Activated CD4-positive, alpha-beta T cell treated with anti-CD3 and anti-CD28 coated beads for 1 hour (primary cell): ENCODE measurements at places on chromosomes 2 and 18.

DNA sequence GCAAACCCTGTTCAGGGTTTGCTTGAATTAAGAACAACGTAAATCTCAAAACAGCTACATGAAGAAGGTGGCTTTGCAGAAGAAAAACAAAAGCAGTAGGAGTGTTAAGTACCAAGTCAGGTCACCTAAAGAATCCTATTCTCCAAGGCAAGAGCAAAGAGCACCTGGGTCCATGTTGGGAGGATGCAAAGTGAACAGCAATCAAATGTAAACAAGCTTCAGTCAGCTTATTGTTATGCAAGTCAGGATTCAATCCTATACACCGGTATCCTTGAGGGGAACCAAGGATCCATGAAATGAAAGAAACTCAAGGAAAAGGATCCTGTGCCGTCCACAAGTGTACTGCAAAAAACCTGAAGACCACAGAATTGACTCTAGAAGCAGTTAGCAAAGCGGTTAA is 261.0 kb upstream of the DDX18 start:
- DNase-seq = no peak

DNA sequence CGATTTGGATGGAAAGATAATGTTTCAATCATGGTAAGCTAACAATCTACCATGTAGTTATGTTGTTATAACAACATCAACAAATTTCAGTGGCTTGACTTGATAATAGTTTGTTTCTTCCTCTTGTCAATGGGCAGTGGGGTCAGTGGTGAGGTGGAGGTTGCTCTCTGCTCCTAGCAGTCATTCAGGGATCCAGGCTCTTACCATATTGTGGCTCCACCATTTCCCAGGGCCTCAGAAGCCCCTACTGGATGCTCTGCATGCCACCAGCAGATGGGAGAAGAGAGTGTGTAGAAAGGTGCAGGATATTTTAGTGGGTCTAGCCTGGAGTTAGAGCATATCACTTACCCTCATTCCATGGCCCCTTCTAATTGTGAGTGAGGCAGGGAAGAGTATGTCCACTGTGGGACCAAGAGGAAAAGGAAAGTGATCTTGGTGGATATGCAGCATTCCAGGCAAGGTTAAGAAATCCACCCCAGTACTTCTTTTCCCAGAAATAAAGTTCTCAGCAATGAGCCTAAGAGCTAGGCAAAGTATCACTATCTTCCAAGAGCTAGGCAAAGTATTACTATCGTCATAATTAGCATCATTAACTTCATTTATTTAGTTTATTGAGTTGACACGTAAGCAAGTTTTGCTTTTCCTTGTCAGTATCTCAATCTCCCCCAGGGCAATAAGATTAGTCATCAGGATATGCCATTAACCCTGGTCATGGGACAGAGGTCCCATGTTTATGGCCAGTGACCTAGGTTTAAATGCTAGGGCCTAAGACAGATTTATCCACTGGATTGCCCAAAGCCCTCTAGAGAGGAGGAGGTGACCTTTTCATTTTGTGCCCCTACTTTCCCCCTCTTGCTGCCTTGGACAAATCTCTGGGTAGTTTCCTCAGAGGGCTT is 4.2 kb upstream of the IWS1 start:
- DNase-seq = no peak

DNA sequence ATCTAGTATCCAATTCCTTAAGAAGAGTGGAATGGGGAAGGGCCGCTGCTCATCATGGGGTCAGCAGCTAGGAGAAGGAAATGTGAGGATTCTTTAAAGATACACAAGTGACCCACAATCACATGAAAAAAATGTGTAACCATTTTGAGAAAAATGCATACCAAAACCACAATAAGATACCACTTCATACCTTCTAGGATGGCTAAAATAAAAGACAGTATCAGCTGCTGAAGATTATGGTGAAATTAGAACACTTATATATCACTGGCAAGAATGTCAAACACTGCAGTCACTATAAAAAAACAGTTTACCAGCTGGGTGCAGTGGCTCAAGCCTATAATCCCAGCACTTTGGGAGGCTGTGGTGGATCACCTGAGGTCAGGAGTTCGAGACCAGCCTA is 67.9 kb downstream of the C2orf74 start:
- no peak for DNase-seq

- DNase-seq = no peak
Observed at GRCh38 chr18:40148960-40149359, 1806.1 kb upstream of the PIK3C3 start.

DNA sequence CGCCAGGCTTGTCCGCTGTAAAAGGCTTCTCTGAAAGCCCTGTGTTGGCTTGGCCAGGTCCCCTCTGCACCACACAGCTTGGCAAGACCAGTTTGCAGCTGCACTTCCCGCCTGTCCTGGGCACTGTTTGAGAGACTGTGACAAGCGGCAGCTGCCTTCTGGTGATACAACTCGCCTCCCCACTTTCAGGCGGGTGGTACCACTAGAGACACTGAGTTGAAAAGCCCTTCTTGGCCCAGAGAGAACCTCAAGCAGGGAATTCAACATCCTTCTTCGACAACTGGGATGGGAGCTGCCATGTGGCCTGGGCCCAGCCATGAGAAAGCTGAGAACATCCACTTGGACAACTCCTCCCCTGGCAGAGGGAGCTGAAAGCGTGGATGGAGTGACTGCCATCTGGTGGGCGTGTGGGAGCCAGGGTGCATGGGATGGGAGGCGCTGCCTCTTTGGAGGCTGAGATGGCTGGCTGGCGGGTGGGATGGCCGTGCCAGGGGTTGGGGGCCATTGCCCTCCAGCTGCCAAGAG is 125.5 kb upstream of the REV1 start:
- DNase-seq = no peak

- no peak for DNase-seq
Observed at GRCh38 chr2:177000061-177000714, 212.4 kb upstream of the HNRNPA3 start.

- DNase-seq = no peak
Observed at GRCh38 chr2:8694737-8695136, 12.9 kb downstream of the ID2 start.

DNA sequence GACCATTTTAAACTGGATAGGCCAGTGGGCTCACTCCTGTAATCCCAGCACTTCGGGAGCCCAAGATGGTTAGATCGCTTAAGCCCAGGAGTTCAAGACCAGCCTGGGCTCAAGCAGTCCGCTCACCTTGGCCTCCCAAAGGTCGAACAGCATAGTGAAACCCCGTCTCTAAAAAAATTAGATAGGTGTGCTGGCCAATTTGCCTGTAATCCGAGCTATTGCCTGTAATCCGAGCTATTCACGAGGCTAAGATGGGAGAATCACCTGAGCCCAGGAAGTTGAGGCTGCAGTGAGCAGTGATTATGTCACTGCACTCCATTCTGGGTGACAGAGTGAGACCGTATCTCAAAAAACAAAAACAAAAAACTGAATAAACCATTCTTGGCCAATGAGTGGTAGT is 52.6 kb upstream of the EMILIN2 start:
- DNase-seq = no peak

DNA sequence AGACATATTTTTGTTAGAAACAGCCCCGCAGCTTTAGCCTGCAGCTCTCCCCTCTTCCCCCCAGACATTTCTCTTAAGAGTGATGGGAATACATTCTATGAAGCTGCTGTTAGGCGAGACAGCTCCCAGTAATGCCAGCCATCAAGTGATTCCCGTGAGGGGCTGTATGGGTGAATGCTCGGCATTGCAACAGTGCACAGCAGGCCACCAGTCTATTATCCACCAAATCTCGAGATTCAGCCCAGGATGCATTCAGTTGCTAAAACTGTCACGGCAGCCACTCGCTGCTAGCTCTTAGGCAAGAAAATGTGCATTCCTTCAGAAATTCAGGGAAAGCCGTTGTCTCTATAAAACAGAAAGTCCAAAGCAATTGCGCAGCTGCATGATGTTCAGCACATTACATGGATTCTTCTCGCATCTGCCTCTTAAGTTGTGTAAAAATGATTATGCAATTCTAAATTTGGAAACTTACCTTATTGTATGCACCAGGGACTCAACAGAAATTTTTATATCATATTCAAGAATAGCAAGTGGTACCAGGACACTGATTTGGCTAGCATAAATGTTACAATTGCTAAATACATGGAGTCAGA is 211.3 kb upstream of the ARL4C start:
- DNase-seq = no peak

GRCh38 chr18:70291295-70291574 is 2.4 kb downstream of the SOCS6 start:
- no peak for DNase-seq

DNA sequence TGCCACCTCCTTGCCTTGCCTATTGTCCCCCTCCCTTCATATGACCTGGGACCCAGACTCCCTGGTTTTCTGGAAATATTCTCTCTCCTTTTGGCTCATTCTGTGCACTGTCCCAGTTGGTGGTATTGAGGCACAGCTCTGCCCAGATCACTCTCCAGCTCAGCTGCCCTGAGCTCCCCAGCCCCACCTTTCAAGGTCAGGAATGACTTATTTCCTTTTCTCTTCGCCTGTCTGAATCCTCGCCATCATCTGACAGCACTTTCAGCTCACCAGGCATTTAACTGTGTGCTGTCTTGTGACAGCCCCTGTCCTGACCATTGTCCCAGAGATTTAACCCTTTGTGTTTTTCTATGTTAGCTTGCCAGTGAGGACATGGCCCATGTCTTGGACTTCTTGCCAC is 133.0 kb downstream of the MSH2 start:
- DNase-seq = no peak

GRCh38 chr2:120939595-120940318 is 204.1 kb downstream of the GLI2 start:
- DNase-seq = no peak

DNA sequence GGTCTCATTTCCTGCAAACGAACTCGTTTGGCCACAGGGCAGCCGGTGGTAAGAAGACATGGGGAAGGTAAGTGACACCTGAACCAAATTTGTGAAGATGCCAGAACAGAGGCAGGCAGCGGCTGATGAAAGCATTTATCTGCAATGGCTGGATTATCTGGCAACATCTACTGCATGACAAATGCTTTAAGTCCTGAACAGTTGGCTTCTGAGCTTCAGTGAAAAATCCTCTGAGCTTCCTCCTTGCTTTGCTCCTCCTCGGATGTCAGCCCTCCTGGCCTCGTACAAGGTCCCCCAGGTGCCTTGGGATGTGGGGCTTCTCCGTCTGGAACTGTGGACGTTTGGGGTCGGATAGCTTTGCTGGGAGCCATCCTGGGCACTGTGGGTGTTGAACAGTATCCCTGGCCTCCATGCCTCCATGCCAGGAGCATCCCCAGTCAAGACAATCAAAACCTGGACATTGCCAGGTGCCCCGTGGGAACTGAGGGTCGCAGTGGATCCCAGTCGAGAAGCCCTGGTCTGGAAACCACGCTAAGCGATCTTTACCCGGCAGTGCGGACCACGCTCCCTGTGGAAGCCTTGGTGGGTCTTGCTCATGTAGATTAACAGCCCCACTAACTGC is 49.3 kb downstream of the KCNG2 start:
- DNase-seq = no peak

DNA sequence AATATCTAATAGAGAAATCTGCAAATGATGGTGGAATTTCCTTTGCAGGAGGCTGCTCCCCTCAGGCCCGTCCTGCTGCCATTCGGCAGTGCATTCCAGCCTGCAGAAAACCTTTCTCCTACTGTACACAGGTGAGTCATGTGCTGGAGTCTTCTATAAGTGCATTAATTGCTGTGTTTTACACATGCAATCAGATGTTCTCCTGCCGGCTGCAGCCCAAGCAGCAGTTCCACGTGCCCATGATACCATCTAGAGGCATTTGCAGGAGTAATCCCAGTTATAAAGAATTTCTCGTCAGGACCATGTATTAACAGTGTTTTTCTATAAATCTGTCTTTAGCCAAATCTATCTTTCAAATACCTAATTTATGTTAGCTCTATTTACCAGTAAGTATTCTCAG is 304.7 kb upstream of the HNMT start:
- no peak for DNase-seq
